ENCODE measurements at places on chromosomes 1 and 21.

- DNase-seq: no peak
Measured at GRCh38 chr1:80453775-80454174, 1347.0 kb upstream of the ADGRL2 start.

DNA sequence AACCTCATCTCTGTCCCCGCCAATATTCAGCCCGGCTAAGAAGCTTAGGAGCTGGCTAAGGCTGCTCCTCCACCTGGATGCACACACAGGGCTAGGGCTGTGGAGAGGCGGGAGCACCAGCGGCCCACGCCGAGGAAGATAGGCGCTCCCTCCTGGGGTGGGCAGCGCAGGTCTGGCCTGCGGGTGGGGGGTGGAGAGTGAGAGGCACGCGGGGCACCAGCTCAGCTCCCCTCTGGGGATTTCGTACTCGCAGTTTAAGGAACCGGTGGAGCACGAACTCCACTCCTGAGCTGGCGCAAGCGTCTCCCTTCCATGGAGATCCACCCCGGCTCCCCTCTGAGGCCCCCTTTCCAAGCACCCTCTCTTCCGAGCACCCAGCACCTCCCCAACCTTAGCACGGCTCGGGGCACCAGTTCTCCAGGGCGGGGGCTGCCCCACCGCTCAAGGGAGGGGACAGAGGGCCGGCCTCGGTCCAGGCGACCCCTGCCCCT lies 433 bp upstream of the KAZN start:
- no peak for DNase-seq

DNA sequence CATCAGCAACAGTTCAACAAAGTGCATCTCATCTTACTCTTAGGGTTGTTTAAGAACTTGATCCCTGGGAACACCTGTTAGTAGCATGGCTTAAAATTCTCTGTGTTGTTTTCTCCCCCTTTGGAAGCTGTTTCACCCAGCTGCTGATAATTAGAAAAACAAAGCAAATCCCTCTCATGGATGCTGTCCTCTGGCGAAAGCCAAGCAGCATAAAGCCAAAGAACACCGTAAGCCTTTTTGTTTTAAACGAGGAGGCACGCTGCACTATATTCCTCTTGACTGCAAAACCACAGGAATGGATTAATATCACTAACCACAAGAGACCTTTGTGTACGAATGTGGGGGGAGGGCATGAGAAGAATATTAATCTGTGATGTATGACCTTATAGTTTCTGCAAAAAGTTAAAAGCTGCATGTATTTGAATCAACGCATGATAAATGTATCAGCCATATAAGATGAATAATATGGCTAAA lies 923.2 kb downstream of the LTN1 start:
- DNase-seq: no peak

GRCh38 chr1:153309441-153309840 lies 3.3 kb downstream of the PGLYRP3 start:
- DNase-seq: no peak

DNA sequence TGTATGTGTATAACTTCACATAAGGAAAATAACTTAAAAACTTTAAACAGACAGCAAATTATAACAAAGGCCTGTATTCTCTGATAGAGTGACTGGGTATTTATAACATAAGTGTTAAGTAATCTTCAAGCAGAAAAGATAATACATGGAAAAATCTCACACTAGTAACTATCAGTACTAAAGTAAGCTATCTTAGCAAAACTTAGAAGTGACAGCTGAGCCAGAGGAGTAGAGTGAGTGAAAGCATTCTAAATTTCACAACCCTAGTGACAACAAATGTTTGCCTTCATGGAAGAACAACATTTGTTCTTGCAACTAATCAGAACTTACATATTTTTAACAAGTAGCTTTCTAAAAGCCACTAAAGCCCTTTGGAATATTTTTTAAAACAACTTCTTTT lies 74.5 kb upstream of the B3GALT2 start:
- DNase-seq: no peak

DNA sequence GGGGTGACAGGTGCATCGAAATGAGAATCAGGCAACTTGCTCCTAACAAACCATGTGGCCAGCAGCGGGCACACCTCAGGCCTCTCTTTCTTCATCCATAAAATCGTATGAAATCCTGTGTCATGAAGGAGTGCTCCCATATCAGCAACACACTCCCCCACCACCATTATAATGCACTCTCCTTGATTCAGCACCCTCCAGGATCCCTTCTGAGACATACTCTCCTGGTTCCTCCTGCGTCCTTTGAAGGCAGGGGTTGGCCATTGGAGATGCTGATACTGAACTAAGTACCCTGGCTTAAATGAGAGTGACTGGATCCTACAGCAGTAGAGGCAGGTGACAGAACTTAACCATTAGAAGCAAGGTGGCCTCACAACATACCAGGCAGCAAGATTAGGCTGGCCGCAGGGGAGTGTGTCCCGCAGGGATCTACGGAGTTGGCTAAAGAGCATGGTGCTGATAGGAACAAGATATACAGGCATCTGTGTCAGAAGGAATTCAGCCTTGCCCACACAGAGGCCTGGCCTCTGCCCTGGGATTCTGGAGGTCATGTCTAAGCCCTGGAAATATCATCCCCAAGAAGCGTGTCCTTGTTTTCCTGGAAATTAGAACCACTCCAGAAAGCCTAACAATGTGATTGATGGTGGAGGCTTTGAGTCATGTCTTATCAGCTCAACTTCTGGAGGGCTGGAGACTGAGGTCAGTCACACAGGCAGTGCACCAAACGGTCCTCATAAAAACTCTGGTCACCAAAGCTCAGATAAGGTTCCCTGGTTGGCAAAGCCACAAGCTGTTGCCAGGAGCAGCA lies 16.8 kb downstream of the S100A7A start:
- no peak for DNase-seq

DNA sequence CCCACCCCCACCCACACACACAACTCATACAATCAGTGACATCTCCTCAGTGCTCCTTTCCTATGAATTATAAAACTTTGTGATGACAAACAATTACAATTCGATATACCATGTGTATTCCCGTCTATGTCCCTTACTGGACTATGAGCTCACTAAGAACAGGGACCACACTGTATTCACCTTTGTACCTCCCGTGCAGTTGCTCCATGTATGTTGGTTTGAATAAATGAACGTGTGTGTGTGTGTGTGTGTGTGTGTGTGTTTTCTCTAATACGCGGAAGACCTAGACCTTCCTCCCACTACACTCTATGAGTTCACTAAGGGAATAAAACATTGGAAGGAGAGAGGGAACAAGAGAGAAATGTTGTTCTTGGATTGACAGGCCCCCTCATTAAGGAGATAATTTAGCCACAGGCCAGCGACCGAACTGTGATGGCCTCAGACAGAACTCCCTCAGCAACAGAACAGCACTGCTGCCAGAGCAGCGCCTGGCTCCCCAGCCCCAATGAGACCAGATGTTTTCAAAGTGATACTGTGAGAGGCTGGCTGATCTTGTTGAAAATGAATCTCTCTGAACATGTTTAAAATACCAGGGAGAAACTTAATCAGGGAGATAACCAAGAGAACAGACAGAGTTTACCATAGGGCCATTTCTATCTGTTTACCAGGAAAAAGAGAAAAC lies 21.7 kb downstream of the BCAR3 start:
- peak; percentile 21 for DNase-seq

DNA sequence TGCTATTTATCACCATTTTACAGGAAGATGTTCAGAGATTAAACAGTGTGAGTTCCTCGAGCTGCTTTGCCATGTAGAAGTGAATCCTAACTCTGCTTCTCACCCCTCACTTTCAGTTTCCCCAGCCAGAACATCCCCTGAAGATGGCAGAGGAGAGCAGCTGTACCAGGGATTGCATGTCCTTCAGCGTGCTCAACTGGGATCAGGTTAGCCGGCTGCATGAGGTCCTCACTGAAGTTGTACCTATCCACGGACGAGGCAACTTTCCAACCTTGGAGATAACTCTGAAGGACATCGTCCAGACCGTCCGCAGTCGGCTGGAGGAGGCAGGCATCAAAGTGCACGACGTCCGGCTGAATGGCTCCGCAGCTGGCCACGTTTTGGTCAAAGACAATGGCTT lies 16.9 kb downstream of the TENT5C start:
- DNase-seq: no peak

DNA sequence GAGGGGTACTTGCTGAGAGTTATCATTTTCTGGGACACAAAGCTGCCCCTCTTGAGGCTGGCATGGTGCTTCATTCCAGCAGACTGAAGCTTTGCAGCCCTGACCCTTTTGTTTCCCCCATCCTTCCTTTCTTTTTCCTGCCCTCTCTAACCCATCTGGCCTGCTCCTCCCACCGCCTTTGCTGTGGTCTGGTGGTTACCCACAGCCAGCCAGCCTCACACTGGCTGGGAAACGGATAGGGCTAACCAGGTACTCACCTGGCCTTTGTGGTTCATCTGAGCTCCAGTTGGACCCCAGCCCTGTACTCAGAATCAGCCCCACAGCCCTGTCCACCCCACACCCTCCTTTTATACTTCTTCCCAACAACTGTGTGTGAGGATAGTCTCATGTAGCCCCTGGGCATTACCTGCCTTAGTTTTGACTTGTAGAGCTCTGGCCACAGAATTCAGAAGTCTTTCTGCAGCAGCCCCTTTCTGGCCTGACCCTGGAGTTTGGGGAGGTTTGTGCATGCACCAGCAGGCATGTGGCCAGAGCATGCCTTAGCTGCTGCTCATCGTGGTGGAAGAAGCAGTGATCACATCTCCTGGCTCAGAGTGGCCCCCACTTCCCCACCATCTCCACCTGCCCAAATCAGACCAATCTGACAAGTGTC lies 138.0 kb downstream of the TRABD2B start:
- DNase-seq: no peak

- DNase-seq: no peak
Measured at GRCh38 chr1:234727018-234727940, 117.3 kb upstream of the IRF2BP2 start.

- DNase-seq: no peak
Measured at GRCh38 chr1:161727256-161727924, 6.0 kb downstream of the FCRLB start.

- no peak for DNase-seq
Measured at GRCh38 chr21:19420565-19420964, 1017.0 kb upstream of the TMPRSS15 start.

DNA sequence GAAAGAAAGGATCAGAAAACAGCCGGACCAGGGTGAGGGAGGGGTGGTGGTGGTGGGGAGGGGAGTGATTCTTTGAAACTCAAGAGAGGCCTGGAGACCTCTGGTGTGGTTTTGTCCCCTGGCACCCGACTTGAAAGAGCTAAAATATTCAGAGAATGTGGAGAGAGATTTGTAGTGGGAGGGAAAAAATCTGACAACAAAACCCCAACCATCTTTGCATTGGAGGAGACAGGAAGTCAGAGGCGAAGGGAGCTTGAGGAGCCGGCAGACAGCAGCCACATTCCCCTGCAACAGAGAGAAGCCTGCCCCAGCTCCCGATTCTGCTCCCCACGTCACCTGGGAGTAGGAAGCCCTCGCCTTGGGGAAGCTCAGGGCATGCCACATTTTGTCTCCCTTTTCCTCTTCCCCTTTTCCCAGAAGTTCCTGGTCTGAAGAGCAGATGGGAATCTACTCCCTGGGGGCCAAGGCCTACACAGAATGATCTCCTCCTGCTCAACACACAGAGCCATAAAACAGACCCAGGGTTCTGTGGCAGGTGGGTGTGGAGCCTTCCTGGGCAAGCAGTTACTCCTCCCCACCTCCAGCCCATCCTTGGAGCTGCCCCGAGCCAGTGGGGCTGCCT lies 84.9 kb downstream of the ITPKB start:
- DNase-seq: peak; percentile 51

DNA sequence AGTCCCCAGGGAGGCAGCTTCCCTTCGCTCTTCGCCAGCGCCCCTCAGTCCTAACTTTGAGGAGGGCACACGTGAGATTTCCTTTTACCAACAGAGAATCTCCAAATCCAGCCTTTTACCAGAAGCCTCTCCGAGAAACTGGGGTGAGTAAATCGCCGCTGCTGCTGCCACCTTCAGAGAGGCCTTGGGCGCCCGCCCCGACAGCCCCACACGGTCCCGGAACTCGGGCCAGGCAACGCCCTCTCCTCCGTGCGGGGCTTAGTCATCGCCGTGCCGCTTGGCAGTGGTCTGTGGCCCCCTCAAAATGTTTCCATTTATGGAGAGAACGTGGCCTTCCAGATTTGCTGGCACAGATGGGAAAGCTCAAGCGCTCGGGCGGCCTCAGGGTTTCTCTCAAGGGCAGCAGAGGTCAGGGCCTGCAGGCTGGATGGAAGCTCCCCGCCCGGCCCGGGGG lies 41.4 kb upstream of the COL6A2 start:
- no peak for DNase-seq

DNA sequence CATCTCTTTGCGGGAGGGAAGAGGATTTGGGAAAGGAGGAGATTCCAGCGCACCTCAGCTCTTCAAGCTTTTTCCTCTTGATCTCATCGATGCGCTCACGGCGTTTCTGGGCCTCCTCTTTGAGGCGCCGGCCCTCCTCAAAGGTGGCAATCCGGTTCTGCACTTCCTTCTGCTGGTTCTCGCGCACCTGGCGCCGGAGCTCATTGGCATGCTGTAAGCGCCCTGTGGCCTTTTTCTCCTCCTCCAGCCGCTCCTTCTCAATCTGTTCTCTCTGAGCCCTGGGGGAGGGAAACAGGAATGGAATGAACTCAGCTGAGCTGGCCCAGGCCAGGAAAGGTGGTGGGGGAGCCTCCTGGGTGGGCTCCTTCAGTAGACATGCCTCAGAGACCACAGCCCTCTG lies 10.4 kb upstream of the VSIG8 start:
- no peak for DNase-seq

- no peak for DNase-seq
Measured at GRCh38 chr1:33473900-33474299, 1.5 kb downstream of the ZSCAN20 start.

DNA sequence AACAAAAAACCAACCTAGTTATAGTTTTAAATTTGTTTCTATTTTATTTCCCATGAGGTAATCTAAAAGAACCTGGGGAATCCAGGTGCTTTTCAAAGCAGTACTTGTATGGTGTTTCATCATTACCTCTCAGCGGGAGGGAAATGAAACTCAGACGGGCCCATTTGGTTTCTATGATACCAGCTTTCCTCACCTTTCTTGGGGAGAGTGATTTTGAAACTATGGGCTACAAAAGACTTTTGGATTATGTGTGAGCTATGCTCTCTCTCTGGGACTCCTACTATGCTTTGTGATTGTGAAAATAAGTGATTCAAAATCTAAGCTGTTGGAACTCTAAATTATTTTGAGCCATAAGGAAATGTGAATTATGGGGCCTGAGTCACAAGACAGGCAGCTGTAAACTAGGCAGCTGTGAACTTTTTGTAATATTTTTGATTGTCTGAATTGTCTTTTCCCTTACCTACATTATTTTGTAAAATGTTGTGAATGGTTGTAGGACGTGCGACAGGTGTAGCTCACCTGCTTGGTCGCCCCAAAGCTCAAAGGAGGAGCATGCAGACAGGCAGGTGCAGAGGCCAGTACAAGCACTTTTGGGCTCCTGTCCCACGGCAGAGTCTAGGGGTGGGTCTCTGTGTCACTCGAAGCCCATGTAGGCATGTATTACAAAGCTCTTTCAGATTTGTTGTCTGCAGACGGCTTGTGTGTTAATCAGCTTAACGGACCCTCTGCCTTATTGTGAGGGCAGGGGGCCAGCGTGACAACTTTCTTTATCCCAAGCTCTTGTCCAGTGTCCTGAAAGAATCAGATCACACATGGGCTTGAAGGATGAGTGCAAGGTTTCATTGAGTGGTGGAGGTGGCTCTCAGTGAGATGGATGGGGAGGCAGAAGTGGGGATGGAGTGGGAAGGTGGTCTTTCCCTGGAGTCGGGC lies 64.8 kb upstream of the BACH1 start:
- DNase-seq: no peak
